NCI-H2171 (cell line): ENCODE measurements at places on chromosomes 6 and 20.

DNA sequence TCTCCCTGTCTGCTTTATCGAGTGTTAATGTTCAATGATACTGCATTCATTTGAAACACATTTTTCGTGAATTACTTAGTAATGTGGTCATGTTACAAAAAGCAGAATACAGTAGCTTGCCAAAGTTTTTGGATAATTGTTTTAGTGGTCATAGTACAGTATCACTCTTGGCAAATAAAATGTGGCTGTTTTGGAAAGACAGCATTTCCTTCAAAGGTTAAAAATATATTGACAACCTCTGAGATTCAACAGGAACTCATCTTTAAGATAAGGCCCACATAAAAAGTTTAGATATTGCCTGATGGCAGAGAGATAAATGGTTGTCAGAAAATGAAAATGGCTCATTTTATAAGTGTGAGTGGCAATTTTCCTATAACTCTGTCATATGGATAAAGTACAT is 297.7 kb upstream of the MAN1A1 start:
- DNase-seq, result no peak

- DNase-seq, result no peak
Observed at GRCh38 chr6:73250016-73250415, 13.0 kb downstream of the KHDC1 start.

- DNase-seq, result no peak
Observed at GRCh38 chr6:56450882-56451739, 191.6 kb downstream of the DST start.

DNA sequence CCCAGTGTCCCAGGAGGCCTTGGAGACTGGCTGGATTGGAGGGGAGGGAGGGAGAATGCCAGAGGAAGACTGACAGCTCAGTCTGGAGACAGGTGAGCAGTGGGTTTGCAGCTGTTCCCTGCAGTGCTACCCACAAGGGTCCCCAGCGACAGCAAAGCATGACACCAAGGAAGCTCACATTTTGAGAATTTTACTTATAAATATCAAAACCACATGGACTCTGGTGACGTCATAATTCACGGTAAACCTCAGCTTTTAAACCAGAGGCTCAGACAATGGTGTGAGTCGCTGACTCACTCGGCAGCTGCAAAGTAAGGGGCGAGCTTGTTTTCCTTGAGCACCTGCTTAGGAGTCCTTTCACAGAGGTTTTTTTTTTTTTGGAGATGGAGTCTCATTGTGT is 65.2 kb downstream of the THBS2 start:
- no peak for DNase-seq

DNA sequence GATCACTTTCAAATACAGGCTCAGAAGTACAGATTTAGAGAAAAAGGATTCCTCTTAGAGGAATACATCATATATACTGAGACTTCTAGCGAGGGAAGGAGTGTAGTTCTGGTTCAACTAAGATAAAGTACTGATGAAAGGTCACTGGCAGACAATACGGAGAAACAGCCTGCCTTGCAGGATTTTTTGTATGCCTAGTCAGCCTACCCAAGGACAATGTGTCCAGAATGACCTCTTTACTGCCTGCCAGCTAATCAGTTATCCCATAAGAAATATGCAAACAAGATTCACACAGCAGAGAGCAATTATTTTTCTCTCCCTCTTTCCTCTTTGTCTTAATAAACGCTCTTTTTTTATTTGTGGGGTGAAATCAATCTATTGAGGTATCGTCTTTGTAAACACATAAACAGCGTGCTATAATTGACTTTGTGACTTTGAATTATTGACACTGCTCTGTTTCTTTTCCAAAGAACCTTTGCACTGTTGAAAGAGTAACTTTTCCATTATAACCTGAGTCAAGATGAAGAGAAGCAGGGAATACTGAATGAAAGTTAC is 1.4 kb upstream of the TSPYL4 start:
- DNase-seq, result no peak

GRCh38 chr20:34397096-34397495 is 34.0 kb downstream of the ITCH start:
- no peak for DNase-seq

GRCh38 chr6:134196568-134197193 is 121.2 kb downstream of the SGK1 start:
- no peak for DNase-seq

DNA sequence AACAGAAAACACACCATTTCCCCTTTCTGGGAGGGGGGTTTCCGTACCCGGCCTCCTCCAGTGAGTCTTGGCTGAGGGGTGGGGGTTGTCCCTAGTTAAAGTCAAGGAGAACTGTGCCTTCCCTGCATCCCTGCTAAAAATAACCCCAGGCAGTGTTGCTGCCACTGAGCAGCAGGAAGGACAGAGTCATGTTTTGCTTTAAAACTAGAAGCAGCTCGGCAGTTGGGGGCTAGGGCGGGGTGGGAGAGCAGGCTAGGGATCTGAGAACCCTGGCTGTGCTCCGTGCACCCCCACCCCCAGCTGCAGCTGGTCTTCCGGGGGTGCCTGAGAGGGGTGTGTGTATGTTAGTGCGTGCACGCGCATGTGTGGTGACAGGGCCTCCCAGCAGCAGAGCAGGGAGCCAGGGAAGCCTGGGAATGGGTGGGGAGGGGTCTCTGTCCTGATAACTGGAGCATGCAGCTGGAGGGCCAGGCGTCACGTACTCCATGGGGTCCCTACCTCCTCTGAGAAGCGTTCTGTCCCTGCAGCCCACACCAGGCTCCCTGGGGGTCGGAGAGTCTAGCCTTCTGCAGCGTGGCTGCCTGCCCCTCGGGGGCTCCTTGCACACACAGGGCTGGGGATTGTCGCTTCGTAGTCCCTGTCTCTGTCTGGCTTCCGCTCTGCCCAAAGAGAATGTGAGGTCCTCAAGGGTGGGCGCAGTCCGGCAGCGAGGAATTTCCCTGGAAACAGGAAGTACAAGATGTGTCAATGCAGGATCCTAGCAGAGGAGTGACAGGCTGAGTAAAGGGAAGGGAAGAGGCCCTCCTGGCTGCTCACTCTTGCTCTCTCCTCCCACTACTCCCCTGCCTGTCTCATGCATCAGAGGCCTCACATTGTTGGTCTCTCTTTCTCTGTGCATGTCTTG is 16.8 kb upstream of the ARMC12 start:
- no peak for DNase-seq
